Stimulated activated CD4-positive, alpha-beta T cell treated with anti-CD3 and anti-CD28 coated beads, Interleukin-12 subunit alpha, Interleukin-12 subunit beta, amount 100 ng/mL, for 4 hours (primary cell): ENCODE measurements at places on chromosomes 5 and 9.

DNA sequence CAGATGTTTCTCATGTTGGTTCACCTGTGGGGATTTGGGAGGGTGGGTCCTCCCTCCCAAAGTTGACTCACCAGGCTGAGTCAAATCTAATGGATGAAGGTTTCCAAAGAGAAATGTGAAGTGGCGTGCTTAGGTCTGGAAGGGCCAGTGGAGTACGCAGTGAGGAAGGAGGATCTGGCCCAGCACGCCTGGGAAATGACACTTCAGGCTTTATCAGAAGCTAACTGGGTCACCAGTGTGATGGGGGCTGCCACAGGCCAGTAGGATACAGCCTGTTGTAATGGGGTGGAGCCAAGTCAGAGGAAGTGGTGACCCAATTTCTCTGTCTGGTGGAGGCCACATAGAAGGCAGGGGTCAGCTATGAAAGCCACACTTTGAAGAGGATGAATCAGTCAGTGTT, 18.0 kb downstream of the POLR1E start:
- DNase-seq, result no peak

GRCh38 chr5:111680737-111681413, 76.1 kb downstream of the NREP start:
- no peak for DNase-seq

- no peak for DNase-seq
Measured at GRCh38 chr9:134778841-134779411, 101.7 kb upstream of the FCN2 start.

DNA sequence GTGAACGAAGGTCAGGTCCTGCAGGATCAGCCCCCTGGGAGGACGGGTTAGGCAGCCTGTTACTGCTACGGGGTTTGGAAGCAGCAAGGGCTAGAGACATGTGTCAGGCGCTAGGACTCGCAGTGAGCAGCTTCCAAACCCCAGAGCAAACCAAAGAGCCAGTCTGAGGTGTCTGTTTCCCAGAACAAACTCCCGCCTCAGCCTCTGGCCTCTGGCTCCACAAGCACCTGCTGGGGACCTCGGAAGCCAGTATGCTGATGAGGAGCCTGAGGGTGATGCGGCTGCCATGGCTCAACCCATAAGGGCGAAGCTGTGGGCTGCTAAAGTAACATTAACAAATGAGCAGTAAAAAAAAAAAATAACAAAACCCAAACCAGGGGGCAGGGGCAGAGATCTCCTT, 35.0 kb downstream of the PRRT1B start:
- DNase-seq, result no peak

- no peak for DNase-seq
Measured at GRCh38 chr9:77417566-77417965, 230.6 kb downstream of the GNA14 start.

DNA sequence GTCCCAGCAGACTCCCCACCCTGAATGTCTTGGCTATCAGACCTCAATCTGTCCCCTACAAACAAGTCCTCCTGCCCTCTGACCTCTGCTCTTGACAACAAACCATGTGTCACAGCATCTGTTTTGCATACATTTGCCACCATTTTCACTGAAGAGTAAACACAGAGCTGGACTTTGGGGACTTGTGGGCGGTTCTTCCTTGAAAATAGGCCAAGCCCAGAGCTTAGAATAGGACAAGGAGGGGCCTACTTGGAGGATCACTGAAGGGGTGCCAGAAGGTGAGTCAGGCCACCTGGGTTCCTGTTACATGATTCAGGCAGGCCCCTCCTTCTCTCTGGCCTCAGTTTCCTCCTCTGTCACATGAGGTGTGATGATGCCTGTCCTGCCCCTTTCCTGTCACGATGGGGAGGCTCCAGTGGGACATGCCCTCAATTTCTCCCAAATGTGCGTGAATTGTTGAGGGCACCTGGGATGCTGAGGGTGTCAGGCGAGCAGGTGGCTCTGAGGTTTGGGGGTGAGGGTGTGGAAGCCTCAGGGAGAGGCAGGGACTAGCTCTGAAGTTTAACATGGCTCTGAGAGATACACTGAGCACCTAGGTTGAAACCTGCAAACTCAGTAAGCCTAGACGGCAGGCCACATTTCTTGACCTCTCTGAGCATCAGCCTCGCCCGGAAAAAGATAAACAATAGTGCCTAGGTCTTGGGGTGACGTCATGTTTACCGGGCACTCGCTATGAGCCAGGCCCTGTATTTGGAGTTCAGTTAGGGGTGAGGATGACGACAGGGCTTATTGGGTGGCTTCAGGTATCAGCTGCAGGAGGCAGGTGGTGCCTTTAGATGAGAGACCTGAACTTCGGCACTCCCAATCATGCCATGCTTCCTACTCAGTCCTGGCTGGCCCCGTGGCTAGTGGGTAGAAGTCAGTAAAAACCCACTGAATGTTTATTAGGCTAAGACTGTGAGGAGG, 107.6 kb upstream of the PITX1 start:
- no peak for DNase-seq

DNA sequence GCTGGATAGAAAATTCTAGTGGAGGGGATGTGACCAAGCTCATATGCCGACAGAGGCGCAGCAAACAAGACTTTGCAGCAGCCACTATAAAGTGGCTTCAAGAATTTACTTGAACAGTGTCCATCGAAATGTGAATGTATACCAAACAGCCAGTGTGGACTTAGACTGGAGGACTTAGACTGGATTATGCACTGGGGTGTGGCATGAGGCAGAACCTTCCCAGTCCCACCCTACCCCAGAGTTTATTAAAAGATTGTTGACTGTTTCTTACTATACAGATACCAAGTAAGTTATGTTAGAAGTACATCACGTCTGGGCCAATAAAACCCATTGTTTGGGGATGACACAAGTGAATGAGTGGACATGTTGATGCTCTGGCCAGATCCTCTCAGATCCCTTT, 561.3 kb upstream of the KLF4 start:
- no peak for DNase-seq

DNA sequence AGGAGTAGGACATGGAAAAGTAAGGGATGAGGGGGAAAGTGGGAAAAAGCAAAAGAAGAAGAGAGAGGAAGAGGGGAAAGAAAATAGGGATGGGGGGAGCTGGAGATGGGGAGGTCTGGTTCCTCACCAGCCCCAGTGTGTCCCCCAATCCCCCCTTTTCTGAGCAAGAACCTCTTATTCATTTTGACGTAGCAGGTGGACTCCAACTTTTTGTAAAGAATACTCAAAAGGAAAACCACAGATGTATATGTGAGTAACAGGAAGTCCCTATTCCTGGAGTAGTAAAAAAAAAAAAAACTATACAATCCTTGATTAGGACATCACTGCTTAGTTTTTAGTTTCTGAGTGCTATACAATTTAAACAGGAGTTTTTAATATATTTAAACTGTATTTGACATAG, 3.9 kb upstream of the CFAP95 start:
- DNase-seq, result no peak

DNA sequence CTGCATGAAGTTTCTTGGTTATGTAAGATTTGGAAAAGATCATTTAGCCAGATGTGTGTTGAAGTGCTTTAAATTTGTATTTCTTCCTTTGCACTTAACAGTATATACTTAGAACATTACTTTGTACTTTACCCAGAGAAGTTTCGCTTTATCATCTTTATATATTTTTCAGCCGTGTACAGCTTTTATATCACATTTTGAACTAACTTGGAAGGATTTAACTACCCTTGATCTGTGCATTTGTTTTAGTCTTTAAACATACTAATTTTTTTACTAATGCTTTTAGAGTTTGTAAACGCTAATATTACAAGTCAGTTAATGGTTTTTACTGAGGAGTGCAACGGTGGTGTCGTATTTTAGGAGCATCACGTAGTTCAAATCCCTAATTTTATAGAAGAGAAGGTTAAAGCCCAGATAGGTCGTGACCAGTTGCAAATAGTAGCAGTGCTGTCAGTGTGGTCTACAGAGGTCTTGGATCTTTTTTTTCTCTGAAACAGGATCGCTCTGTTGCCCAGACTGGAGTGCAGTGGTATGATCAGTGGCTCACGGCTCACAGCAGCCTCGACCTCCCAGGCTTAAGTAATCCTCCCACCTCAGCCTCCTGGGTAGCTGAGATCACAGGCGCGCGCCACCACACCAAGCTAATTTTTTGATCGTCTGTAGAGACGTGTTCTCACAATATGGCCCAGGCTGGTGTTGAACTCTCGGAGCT, 2.0 kb downstream of the MATR3 start:
- DNase-seq, result no peak

DNA sequence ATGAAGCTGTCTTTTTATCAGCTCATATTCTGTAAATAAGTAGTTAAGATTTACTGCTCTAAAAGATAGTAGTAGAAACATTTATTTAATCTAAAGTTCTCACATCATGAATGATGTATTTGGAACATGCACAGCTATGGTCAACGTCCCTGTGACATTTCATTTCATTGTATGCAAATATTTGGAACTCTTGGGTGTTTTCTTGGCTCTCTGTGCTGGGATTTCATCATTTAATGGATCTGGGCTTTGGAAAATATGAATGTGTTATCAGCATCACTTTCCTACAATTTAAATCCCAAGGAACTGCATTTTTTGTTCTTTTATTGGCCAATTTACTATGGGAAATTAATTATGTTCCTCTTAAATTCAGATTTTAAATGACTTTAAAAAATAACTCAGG, 462.9 kb downstream of the SEMA5A start:
- no peak for DNase-seq

GRCh38 chr9:92850898-92851297, 26.9 kb downstream of the ZNF484 start:
- DNase-seq, result no peak

DNA sequence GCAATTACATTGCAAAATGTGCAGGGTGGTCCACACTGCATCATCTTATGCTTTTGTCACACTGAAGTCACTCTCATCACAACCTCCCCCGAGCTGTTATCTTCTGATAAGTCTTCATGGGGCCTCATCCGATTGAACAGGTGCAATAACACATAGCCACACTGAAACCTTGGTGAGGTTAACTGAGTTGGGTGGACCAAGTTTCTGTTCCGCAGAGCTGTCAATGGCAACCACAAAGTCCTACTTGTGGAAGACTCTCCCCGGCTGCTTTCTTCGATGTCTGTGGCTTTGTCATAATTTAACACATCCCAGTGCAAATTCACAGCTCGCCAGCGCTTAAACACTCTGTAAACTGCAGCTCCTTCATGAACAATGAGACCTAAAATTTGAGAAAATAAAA, 112.2 kb downstream of the MARCHF11 start:
- DNase-seq, result no peak

- DNase-seq, result no peak
Measured at GRCh38 chr9:36748322-36748899, 175.7 kb downstream of the MELK start.

- no peak for DNase-seq
Measured at GRCh38 chr9:121844098-121844497, 192.7 kb downstream of the DAB2IP start.

- no peak for DNase-seq
Measured at GRCh38 chr5:170619869-170620268, 116.0 kb downstream of the KCNIP1 start.

- no peak for DNase-seq
Measured at GRCh38 chr5:28580616-28581015, 1542.2 kb upstream of the CDH9 start.

DNA sequence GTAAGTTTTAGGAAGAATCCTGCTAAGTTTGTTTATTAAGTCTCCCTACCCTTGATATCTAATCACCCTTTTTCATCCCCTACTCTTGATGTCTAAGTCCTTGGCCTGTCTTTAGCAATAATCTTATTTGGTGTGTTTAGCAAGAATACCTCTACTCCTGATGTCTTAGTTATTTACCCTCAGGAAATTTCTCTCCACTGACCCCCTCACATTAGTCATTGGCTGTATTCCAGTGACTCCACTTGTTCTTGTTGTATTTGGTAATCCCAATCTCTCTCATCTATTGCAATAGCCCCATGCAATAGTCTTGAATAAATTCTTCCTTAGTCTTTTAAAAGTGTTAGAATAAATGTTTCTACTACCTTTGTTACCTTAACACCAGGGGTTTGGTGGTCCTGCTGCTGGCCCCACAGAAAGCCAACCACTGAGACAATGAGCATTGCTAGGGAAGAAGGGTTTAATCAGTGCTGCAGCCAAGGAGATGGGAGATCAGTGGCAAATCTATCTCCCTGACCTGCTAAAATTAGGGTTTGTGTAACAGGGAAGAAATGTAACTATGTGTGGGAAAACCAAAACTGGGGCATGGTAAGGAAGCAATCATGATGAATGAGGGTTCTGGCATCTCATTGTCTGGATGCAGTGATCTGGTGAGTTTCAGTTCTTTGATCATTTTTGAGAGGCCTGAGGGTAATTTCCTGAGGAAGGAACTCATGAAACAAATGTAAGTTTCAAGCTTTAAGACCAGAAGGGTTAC, 236.4 kb upstream of the DAB2 start:
- DNase-seq, result no peak

DNA sequence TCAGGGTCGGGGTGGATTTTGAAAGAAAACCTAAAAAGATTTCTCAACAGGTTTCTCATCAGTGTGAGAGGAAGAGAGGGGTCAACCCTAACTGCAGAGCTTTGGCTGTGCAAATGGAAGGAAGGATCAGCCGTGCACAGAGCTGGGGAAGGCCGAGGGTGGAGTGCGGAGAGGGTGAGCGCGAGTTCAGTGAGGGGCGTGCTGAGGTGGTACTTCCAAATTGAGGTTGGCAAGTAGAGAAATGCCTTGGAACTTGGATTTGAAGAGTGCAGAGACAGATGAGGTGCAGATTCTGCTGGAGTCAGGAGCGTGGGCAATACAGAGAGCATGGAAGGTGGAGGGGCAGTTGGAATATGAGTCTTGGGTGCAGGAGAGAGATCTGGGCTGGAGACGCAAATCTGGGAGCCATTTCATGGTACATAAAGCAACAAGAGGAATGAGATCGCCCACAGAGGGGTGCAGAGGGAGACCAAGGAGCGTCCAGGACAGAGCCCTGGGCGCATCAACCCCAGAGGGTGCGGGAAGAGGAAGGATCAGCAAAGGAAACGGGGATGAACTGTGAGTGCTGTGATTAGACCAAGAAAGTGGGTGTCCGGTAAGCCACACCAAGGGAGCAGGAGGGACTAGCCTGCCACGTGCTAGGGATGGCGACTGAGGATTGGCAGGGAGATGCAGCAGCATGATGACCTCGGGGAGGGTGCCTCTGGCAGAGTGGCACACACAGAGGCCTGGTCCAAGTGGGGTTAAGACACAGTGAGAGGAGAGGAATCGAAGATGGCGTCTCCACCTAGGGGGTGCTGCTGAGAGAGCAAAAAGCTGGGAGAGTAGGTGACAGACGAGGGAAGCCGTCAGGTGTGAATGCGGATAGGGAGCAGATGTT, 105.8 kb downstream of the ADAMTS2 start:
- no peak for DNase-seq

GRCh38 chr5:95809414-95809960, 13.0 kb downstream of the GLRX start:
- no peak for DNase-seq

DNA sequence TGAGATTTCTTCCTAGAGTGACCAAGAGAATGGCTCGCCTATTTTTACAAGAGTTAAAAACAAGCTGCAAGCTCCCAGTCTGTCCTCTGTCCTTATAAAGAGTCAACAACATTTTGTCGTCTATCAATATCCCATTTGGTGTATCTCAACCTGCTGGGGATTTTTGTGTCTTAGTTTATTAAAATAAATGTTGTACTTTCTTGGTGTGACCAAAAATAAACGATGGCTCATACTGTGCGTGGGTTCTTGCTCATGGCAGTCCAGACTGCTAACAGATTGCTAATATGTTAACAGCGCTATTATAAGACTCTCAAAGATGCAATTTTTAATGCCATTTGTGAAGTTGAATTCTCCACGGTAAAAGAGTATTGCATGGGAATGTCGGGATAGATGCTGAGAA, 569.9 kb downstream of the GABRG2 start:
- no peak for DNase-seq
